ENCODE measurements at places on chromosomes 5 and 9.

- DNase-seq = no peak
Measured at GRCh38 chr9:133981958-133982681, 10.0 kb downstream of the VAV2 start.

- DNase-seq = peak; percentile 85
Measured at GRCh38 chr9:114207034-114207810, 51.9 kb downstream of the COL27A1 start.

DNA sequence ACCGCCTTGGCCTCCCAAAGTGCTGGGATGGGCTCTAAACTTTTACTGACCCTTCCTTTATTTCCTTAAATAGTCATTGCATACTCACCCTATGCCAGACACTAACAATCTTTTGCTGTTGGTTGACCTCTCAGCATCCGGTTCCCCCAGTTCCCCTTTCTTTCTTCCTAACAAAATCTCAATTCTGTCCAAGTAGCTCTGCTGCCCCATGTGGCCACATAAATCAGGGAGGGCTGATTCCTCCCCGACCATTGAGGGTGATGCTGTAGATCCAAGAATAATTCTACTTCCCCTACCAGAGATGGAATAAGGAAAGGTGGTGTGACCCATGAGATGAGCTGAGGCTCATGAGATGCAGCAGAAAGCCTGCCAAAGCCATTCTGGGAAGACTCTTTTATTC, 315.3 kb upstream of the MSX2 start:
- no peak for DNase-seq

DNA sequence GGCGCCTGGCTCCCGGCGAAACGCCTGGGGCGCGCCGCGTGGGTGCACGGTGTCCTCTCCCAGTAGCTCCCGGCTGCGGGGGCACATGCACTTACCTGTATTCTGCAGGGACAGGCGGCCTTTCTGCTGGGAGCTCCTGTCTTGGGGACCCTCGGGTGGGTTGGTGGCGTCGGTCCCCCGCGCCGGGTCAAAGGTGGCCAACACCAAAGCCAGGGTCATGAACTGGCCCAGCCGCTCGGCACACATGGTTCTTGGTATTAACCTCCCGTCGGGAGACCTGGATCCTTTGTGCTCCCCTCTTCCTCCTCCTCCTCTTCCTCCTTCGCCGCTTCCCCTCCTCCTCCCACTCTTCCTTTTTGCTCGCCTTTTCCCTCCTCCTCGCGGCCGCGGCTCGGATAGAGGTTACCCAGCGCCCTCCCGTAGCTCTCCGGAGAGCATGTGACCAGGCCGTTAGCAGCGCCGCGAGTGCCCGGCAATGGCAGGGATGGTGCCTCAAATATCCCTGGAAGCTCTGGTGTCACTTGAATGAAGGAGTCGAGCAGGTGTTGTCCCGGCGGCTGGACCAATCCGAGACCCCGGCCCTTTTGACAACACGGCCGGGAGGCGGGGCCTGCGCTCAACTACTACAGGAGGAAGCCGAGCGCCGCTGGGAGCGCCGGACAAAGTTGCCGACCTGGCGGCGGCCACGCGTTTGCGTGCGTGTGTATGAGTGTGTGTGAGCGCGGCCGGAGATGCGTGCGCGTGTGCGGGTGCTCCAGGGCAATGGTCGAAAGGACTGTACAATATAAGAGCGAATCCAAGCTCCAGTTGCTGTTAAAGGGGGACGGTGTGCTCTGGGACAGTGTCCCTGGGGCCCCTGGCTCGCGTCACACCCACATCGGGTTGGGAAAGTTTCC, at the start of gene STC2:
Gene STC2 (minus strand): TSS at position 467 of the 896 bp plus-strand sequence. CDS start 221 bp downstream, at position 246.
- peak; percentile 97 for DNase-seq
